ENCODE measurements at places on chromosomes 2 and 18. TPM values are rescaled to one million over a fixed set of nuclear protein-coding genes. Genes with fewer than 3 reads are reported as not detected.
A peak's percentile ranks its signal among the peaks of the same experiment; 100 is the strongest.

DNA sequence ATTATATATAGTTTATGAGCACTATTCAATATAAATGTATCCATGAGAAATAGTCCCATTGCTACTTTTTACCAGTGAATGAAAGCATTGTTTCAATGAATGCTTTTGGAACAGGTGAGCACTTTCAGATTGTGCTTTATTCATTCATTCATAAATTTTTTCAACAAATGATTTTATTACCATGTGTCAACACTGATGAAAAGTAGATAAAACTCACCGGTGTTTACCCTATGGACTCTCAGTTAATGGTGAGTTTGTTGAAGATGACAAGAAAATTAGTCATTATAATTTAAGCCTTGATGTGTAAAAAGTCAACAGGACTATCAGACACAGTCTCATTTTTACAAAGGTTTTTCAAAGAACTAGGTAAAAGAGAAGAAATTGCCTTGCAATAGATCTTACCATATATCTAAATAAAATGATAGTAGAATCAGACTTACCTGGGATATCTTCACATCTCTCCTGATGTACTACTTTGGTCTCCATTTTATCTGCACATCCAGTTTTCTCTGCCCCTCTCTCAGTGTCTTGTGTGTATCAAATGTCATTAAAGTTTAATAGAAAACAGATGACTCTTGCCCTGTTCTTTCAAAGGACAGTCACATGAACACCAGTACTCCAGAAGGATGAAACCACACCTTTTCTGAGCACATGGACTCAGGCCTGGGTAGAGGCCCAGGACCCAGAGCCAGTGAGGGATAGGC, 325.3 kb upstream of the RND3 start:
- no peak for DNase-seq

DNA sequence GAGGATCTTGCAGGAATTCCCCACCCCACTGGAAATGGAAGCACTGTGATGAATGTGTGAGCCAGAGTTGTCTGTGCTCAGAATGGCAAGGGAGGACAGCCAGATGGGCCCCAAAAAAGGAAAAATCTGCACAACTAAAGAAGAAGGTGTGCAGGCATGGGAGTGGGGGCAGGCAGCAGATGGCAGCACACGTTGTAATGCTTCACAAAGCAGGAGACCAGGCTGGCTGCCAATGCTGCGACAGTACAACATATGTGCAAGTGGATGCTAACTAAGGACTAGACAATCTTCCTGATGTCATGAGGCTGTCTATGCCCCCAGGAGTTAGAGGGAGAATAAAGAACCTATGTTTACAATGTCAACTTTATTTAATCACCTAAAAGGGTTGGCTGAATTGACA, 27.2 kb downstream of the ST6GAL2 start:
- DNase-seq: no peak

The NTSR2 gene
- total RNA-seq: 0.82 TPM

GRCh38 chr2:118122594-118123281, 34.5 kb downstream of the INSIG2 start:
- DNase-seq: no peak

The EN1 gene
- total RNA-seq: not detected

The CNTNAP5 gene
- total RNA-seq: 30.6 TPM

DNA sequence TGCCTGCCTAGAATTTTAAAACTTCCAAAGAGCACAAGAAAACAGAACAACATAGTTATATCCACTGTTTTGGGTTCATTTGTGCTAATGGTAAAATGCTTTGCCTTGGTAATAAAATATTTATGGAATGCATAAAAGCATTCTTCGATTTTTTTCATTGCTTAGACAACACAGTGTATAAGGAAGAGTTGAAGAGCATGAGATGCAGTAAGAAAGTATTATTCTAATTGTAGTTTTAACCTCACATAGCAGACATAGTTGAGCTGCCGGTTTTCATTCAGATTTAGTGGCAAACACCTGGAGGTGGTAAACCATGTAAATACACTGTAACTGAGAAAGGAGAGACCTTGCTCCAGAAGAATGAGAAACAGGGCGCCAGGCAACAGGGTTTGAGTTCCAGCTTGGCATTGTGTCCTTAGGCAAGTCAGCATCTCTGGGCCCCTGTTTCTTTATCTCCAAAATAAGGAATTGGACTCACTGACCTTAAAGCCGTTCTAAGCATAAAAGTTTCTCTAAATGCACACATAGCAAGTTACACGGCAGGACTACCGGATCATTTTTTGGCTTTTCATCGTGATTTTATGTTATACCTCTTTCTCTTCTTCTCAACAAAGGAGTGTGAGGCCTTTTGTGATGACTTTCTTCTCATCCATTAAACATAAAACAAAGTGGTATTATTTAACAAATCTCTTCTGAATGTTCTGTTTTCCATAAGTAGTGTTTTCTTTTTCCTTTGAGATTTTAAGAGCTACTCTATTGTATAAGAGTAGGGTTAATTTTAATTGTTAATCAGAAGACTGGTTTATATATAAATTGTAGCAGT, 7.9 kb downstream of the UGP2 start:
- DNase-seq: no peak

GRCh38 chr2:225737556-225737955, 338.0 kb downstream of the NYAP2 start:
- no peak for DNase-seq

DNA sequence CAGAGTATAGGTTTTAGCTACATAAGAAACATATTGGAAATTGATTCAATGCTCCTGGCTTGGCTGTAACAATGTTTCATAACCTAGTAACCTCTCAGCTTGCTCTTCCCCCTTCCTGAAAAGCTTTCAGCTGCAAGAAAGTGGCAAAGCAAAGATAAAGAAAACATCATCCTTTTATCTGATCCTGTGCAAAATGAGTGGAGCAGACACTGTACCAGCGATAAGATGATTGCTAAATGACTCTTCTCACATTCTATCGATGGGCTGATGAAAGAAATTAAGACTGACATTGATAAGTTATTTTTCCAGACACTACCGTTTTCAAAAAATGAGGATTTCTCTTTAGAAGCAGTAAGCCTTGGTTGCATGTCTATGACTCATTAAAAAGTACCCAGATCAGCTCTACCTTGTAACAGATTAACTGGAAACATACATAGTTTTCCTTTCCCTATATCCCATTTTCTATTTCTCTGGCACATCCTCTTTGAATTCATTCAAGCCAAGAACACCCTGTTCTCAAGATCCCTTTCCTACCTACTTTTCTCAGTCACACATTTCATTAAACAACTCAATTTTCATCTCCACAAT, 87.1 kb upstream of the LYPD1 start:
- DNase-seq: no peak

- DNase-seq: no peak
Observed at GRCh38 chr2:23649819-23650218, 264.8 kb downstream of the KLHL29 start.

DNA sequence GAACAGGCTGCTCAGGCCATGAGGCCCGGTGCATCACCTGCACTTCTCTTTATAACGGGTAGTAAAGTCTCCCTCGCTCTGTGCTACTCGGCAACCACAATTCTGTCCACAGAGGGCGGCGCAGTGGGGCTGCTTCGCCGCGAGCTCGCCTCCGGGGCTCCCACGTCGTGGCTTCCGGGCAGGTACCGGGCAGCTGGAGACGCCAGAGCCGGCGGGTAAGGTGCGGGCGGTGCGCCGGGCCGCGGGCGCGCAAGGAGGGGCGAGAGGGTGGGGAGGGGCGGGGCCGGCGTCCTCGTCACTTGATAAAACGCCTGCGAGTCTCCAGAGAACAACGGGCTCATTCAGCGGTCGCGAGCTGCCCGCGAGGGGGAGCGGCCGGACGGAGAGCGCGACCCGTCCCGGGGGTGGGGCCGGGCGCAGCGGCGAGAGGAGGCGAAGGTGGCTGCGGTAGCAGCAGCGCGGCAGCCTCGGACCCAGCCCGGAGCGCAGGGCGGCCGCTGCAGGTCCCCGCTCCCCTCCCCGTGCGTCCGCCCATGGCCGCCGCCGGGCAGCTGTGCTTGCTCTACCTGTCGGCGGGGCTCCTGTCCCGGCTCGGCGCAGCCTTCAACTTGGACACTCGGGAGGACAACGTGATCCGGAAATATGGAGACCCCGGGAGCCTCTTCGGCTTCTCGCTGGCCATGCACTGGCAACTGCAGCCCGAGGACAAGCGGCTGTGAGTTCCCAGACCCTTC, at the start of gene ITGA6:
Gene ITGA6, plus strand, starts transcription at position 331 of the 734 bp plus-strand sequence.
- peak; percentile 88 for DNase-seq

The EGR4 gene
- not detected for total RNA-seq
